ENCODE measurements at places on chromosomes 5 and 9. TPM values are rescaled to one million over a fixed set of nuclear protein-coding genes. Genes with fewer than 3 reads are reported as not detected.

RGS3 gene
- 11.4 TPM for total RNA-seq

HIGD2A gene
- 27.7 TPM for total RNA-seq

IQGAP2 gene
- 9.4 TPM for total RNA-seq

ADAMTS16 gene
- 3.7 TPM for total RNA-seq

FAM13B gene
- total RNA-seq, result 84.8 TPM

PCDHA3 gene
- total RNA-seq, result 16.3 TPM

PPP3R2 gene
- total RNA-seq, result 0.41 TPM

LOX gene
- total RNA-seq, result 3.3 TPM

ERCC6L2 gene
- 144 TPM for total RNA-seq

ANKS6 gene
- 2.4 TPM for total RNA-seq

DAB2 gene
- total RNA-seq, result 8.6 TPM

PCDHGC4 gene
- 65.2 TPM for total RNA-seq

EGFLAM gene
- 2.9 TPM for total RNA-seq

DNA sequence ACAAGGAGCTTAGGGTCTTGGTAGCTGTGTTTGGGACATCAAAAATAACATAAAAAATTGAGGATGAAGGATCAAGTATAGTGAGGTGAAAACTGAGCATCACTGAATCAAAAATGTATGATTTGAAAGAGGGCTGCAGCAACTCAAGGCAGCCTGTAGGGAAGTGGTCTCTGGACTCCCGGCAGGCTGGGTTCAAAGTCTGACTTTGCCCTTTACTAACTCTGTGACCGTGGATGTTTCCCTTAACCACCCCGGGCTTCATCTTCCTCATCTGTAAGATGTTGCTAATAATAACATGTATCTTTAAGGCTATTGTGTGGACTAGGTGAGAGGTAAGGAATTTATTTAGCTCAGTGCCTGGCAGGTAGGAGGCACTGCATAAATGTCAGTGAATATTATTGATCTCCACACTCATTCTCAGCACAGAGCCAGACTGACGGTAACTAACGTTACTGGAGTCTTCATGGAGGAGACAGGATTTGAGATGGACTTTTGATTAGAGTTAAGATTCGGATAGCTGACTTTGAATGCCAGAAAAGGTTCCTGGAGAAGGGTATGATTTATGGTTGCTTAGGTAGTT is 367.3 kb downstream of the NDUFS4 start:
- no peak for DNase-seq

DNA sequence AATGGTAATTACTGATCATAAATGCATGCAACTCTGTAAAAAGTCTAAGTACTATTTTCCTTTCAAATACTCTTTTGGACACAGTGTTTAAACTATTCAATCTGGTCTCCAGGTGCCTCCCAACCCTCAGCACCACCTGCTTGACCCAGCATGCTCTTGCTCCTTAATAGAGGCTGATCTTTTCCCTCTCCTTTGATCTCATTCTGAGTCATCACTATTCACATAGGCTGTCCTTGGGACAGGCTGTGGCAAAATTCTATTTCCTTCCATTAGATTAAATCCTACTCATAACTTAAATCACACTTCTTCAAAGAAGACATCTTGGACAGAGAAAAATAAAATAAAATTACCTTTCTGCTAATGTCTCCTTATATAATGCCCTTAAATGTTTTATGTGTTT is 199.4 kb upstream of the ST8SIA4 start:
- no peak for DNase-seq

- DNase-seq, result no peak
Observed at GRCh38 chr9:83569326-83569725, 31.1 kb upstream of the FRMD3 start.

GRCh38 chr9:130635721-130636647 is 28.4 kb upstream of the PRDM12 start:
- DNase-seq, result no peak

- no peak for DNase-seq
Observed at GRCh38 chr9:20620650-20621470, 1.4 kb downstream of the MLLT3 start.

GRCh38 chr5:81849770-81850367 is 99.0 kb upstream of the SSBP2 start:
- DNase-seq, result no peak

DNA sequence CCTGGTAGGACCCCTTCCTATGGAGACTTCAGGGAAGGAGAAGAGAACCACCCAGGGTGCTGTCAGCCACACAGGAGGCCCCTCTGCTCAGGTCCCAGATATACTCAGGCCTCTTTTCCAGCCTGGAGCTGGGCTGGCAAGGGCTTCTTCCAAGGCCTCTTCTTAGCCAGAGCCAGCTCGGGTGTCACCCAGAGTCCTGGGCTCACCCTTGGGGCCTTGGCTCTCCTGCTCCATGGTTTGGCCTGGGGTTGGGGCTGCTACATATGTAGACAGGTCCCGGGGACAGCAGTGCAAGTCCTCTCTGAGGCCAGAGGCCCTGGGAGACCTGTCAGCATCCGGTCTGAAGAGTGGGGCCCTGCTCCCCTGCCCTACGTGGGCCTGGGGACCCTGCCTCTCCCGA is 22.8 kb downstream of the PAEP start:
- no peak for DNase-seq

- DNase-seq, result no peak
Observed at GRCh38 chr9:120478208-120478607, 101.8 kb downstream of the CDK5RAP2 start.

GRCh38 chr5:166358127-166358830 is 1933.2 kb upstream of the WWC1 start:
- DNase-seq, result no peak

GRCh38 chr9:126661521-126662251 is 48.0 kb downstream of the LMX1B start:
- DNase-seq, result no peak

GRCh38 chr5:127446626-127447025 is 70.8 kb upstream of the PRRC1 start:
- DNase-seq, result no peak
